ENCODE measurements at places on chromosomes 6 and 20.

- DNase-seq: no peak
These were observed 47.9 kb downstream of the BTBD3 start for GRCh38 chr20:11965602-11966001.

DNA sequence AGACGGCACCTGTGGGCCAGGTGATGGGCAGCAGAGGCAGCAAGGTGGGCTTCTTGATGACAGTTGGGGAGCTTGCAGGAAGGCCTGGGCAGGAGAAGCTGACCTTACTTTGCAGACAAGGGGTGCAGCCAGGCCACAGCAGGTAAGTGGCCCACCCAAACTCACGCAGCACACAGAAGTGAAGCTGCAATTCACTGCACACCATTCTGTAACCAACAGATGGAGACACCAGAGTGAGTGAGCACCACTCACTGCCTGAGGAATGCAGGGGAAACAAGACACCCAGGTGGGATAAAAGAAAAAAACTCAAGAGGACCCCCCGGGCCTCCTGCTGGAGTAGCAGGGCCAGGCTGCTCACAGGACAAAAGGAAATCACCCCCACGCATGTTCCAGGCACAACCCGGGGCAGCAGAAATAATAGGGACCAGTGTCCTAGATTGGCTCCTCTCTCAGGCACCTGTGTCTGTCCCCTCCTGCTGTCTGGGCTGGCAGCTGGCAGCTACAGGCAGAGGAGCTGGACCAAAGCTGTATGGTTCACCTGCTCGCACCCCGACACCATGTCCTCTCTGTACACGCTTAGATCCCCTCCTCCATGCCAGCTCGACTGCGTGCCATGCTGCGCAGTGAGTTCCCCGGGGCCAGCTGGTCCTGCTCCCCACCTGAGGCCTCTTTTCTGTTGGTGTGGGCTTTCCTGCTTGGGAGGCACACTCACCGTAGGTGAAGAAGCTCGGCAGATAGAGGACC lies 4.9 kb downstream of the MTCH1 start:
- no peak for DNase-seq

- no peak for DNase-seq
These were observed 744.0 kb upstream of the MAP3K7 start for GRCh38 chr6:91330896-91331295.

GRCh38 chr6:28977341-28978132 lies 27.6 kb downstream of the ZNF311 start:
- DNase-seq: no peak

DNA sequence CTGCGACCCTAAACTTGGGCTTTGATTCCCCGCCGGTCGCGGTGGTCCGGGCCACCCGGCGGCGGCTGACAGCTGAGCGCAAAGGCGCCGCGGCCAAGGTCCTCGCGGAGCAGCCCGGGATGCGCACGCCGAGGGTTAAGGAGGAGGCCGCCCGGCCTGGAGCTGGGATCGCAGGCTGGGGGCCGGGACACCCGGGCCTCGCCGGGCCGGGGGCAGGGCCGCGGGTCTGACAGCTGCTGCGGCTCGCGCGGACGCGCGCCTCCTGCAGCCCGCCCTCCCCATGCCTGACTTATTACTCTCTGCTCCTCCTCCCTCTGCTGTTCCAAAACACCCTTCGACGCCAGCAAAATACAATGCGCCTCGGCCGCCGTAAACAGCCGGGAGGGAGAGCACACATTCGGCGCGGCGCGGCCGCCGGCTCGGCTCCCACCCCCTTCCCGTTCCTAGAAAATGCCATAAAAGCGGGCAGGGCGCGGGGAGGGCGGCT lies 746 bp downstream of the BACH2 start:
- peak; percentile 6 for DNase-seq
